Activated CD8-positive, alpha-beta memory T cell treated with anti-CD3 and anti-CD28 coated beads for 1 hour (primary cell): ENCODE measurements at places on chromosomes 12 and 14.

GRCh38 chr12:100234591-100235304 lies 32.1 kb downstream of the DEPDC4 start:
- no peak for DNase-seq

GRCh38 chr14:74548881-74549280 lies 55.3 kb downstream of the ISCA2 start:
- no peak for DNase-seq

- DNase-seq = no peak
These were observed 77.5 kb upstream of the MAP1LC3B2 start for GRCh38 chr12:116481726-116482125.

- DNase-seq = no peak
These were observed 11.5 kb upstream of the KRT80 start for GRCh38 chr12:52203079-52203921.

DNA sequence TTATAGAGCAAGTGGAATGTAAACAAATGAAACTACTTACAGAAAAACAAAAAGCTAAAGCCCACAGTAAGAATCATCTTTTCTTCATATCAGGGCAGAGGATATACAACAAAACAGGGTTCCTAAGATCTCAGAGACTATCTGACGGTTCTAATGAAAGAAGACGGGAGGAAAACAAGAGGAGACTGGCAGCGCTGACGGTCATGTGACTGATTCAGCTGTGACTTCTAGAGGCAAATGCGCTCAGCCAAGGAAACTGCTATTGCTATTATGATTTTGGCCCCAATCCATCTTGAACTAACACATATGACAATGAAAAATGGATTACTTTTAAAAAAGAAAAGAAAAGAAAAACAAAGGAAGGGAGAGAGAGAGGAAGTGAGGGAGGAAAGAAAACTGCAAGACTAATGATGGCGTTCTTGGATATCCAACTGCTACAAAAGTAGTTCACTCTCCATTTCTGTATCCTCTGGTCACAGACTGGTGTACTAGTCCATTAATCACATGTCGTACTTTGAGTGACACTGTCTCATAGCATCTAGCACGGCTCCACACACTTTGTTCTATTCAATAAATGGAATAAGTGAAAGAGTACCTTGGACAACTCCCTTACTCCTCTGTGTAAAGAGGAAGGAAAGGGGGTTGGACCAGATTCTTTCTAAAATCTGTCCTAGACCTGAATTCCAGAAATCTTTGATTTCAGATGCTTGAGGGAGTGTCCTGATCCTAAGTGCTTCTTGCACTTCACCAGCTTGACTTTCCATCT lies 119.3 kb downstream of the DAD1 start:
- no peak for DNase-seq

DNA sequence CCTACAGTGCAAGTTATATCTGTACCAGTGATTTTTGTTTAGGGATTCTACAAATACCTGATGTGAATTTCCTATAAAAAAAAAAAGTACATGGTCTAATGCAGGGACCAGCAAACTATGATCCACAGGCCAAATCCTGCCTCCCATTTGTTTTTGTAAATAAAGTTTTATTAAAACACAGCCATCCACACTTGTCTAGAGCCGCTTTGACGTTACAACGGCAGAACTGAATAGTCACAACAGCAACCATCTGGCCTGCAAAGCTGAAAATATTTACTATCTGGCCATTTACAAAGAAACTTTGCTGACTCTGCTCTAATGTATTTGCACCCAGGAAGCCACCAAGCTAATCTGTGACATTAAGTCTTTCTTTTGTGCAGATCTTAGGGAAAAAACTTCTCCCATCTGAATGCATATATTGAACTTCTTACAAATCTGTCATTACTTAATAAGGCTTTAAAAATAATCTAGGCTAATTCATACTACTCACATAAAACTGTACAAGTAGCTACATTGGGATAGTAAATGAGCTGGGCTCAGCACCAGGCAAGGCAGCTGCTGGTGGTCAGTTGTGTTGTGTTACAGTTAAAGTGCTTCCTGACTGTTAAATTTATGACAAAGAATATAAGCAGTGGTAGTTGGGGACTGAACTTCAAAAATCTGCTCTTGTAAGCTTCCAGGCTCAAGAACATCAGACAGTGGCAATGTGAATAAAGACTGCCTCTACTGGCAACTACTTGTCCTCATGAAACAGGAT lies 303.3 kb downstream of the MED13L start:
- DNase-seq = no peak
